Stimulated activated CD8-positive, alpha-beta memory T cell treated with anti-CD3 and anti-CD28 coated beads, Interleukin-4, amount 100 ng/mL, for 1 hour (primary cell): ENCODE measurements at places on chromosomes 1 and 21.

DNA sequence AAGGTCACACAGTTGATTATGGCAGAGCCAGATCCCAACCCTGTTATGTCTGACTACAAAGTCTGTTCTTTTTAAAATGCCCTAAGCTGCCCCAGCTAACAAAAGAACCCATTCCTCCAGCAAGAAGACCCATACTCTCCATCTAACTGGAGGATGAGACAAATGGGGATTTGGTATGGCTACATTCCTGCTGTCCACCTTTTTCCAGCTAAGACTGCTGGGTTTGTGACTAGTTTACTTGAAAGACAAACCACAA lies 112.8 kb downstream of the KIAA0319L start:
- DNase-seq: no peak

GRCh38 chr1:239786464-239786863 lies 305.2 kb upstream of the FMN2 start:
- no peak for DNase-seq

GRCh38 chr1:97196825-97197516 lies 475.4 kb downstream of the PTBP2 start:
- DNase-seq: no peak

- no peak for DNase-seq
Measured at GRCh38 chr1:78177708-78178270, 132.0 kb downstream of the GIPC2 start.

DNA sequence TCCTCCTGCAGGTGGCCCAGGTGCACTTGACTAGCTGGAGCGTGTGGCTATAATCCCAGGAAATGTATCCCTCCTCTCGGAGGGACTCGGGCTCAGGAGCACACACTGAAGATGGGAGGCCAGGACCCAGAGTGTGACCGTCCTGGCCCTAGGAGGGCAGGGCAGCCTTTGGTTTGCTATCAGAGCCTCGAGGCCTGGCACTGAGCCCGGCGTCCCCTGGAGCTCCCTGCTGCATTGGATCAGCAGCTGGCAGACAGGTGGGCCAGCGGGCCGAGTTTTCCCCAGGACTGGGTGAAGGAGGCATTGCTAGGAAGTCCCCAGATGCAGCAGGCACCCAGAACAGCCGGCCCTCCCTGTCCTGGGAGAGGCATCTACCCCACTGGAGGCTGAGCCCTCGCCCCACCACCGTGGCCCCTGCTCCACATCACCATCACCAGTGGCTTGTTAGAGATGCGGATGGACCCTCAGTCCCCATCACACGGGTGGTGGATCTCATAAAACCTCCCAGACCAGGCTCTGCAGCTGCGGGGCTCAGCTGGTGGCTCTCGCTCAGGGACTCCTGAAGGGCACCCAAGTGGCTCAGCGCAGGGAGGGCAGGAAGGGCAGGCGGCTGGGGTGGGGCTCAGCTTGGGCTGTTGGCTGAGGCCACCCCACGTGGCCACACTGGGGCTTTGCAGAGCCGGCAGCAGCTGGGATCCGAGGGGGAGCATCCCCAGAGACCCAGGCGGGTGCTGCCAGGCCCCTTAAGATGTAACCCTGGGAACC lies 32.7 kb upstream of the POFUT2 start:
- no peak for DNase-seq

GRCh38 chr1:75085931-75086330 lies 48.3 kb upstream of the LHX8 start:
- no peak for DNase-seq

DNA sequence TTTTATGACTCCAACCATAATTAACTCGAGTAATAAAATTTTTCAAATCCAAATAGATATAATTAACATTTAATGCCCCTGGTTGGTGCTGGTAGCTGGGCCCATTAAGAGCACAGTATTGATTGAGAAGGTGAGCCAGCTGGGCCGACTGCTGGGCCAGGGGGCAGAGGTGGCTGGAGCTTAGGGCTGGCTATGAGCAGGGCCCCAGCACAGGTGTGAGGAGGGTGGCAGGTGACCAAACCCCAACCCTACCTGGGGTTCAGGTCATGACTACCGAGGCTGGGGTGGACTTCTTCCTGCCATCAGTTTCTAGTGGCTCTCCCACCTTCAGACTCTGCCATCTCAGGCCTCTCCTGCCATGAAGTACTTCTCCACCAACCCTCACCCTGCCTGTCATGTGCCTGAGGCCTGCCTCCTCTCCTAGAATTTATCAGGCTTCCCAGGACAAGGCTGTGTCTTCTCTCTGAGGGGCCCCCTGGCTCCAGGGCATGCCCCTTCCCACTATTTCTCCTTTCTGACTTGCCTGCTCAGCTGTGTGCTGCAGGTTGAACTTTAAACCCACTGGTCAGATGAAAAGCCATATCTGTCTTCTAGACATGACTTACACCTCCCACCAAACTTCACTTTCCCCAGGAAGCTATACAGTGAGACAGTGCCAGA lies 85.6 kb downstream of the TMEM53 start:
- DNase-seq: no peak
